ENCODE measurements at places on chromosomes 6 and 20.

DNA sequence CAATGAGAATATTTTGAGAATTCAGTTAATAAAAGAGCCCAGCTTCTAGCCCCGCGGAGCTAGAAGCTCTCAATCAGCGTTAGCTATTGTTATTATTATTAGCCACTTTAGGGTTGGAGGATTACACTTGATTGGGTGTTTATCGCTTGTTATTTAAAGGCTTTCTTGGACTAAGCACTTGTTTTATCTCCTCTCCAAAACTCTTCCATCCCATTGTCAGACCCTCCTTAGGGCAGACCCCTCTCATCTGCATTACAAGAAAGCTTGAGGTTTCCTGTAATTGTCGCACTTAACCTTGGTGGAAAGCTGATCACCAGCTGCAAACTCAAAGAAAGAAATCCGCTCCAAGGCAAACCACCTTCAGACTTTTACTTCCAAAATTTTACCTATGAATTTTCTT, 4.8 kb downstream of the DPPA5 start:
- DNase-seq = no peak

- no peak for DNase-seq
These were observed 8.7 kb downstream of the CCDC170 start for GRCh38 chr6:151502499-151502898.

DNA sequence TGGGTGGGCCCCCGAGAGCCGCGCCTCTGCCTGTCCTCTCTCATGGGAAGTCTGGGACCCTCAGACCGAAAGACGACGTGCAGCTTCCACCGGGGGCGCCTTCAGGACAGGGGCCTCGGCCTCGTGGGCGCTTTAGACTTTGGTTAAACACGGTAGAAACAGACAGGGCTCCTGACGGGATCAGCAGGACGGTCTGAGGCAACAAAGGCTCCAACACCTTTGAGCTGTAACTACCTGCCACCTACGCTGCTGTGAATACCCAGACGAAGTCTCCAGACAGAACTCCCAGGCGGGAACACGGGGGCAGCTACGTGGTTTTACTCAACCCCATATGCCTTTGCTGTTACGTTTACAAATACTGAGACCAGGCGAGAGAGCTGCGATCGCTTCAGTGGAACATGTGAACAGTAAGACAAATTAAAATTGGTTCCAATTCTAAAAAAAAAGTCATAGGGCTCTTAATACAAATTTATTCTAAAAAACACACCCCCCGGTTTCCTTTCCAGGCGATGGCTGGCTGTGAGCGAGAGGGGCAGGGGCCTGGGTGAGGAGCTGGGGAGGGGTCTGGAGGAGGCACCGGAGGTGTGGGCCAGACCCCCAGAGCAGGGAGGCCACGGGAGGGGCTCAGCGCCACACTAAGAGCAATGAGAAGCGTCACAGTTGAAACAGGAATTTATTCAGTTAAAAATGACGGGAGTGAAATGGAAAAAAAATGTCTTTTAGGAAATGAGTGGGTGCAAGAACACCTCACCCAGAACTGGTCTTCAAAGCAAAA, 453.2 kb downstream of the QKI start:
- DNase-seq = no peak

- no peak for DNase-seq
These were observed 843.5 kb downstream of the PHF3 start for GRCh38 chr6:64479134-64479533.

GRCh38 chr6:31686483-31686882, 5.6 kb upstream of the LY6G5C start:
- DNase-seq = no peak

GRCh38 chr6:15871276-15871675, 208.4 kb upstream of the DTNBP1 start:
- no peak for DNase-seq

- DNase-seq = no peak
These were observed 9.2 kb upstream of the IL17F start for GRCh38 chr6:52253494-52253893.

DNA sequence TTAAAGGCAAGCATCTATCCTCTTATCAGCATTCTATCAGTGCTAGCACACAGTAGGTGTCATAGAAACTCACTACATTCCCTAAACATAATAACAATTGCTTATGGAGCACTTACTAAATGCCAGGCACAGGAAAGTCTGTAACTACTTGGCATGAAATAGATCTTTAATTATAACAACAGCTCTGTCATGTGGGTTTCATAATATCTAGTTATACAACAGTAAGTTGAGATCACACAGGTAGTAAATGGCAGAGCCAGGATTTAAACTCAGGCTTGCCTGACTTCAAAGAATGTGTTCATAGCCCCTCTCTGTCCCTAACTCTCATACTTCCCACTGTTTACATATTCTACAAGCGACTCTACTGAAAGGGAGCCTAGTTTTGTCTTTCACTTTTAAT, 66.0 kb upstream of the ENPP5 start:
- DNase-seq = no peak

DNA sequence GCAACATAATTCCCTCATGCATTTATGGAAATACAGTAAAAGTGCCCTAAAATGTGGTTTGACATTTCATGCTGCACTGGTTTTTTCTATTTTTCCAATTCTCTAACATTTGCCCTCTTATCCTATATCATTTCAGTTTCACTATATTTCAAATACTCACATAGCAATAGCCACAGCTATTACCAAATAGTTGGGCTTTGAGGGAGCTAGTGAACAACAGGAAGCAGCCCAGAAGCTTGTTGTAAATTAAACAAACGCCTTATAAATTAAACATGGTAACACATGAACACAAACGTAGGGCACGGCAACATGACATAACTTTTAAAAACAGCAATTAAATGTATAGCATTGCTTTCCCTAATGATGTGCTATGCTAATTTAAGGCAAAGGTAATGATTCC, 469.0 kb downstream of the CDC5L start:
- no peak for DNase-seq

DNA sequence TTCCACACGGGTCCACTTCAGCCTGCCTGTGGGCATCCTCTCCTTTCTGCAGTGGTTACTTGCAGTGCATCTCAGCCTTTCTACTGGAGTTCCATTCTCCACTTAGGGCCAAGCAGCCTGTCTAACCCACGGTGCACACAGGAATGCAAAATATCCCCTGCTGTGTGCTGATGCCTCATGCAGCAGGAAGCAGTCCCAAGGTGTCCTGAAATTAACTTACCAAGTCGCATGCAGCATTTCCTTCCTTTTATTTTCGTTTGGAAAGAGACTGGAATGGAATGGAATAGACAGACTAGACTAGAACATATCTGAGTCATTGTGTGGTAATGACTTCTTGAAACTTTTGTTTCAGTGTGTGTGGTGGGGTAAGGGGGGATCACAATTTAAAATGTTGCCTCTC, 25.9 kb upstream of the FOXQ1 start:
- no peak for DNase-seq

- no peak for DNase-seq
These were observed 631.3 kb downstream of the TFAP2A start for GRCh38 chr6:9783567-9783966.

- DNase-seq = no peak
These were observed 83.5 kb downstream of the TNFAIP3 start for GRCh38 chr6:137950581-137950980.

- no peak for DNase-seq
These were observed 17.7 kb downstream of the OR2A4 start for GRCh38 chr6:131683479-131683878.

- DNase-seq = no peak
These were observed 46.5 kb upstream of the KLHL31 start for GRCh38 chr6:53712078-53712477.

DNA sequence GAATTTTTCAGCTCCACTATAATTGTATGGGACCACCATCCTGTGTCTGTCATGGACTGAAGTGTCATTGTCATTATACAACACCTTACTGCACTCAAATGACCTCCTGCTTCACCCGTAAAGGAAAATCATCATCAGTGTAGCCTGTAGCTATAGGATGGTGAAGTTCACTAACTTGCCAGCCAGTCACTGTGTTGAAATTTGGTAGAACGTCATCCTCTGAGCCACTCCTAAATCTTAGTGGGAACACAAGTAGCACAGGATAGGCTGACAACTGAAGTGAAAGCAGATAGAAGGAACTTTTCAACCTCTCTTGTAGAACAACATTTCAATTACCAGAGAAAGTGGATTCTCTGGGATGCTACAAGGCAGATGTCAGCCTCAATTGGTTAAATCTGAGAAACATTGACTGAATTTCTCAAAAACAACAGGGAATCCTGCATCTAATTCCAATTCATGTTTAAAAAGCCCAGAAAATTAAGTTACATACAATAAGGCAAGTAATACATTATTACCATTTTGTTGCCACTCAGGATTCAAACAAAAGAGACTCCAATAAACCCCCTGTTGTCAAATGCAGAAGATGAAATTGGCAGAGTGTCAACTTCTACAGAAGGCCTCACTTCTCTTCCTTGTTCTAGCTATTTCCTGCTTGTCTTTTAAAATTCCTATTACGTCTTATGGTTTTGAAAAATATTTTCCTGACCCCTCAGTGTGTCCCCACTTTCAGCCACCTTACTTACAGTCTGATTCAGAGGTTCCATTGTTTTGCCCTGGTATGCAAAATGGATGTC, 647.9 kb upstream of the AGPAT4 start:
- DNase-seq = no peak

Data from muscle of back (tissue), 13 donors.